T-cell (primary cell): ENCODE measurements at places on chromosomes 6 and 20.

DNA sequence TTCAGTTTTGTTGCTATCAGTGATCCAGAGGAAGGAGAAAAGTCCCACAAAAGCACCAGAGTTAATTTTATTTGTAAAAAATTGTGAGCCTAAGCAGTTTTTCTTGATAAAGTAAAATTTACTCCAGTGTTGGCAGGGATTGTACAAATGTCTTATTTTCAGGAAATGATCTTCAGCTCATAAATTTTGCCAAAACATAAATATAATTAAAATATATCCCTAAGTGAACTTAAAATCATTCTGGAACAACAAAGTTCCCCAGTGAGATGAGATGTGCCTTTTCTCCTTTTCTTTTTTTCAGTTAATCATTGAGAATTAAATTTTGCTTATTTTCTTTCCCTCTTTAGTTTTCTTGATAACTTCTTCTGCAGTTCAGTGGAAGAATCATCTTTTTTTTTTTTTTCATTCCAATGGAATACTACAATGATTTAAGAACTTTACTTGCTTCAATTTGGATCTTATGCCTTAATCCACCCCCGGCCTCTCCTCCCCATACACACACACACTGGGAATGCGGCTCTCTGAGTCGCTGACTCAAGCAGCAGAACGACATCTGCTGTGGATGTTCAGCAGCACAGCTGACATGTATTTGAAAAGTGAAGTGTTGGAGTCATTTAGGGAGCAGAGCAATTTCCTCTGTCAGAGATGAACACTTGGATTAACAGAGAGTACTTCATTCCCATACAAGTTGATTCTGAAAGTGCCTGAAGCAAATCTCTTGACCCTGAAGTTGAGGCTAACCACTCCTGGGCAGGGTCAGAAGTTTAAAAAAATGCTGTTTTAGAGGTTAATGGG, 27.7 kb upstream of the LAMA4 start:
- H3K27me3 ChIP-seq = peaks cover 13% of the 10 kb centered on the region
- peaks cover 9% of the 10 kb centered on the region for H3K4me1 ChIP-seq
- DNase-seq = no peak
- H3K4me3 ChIP-seq = no peak overlapping the region

DNA sequence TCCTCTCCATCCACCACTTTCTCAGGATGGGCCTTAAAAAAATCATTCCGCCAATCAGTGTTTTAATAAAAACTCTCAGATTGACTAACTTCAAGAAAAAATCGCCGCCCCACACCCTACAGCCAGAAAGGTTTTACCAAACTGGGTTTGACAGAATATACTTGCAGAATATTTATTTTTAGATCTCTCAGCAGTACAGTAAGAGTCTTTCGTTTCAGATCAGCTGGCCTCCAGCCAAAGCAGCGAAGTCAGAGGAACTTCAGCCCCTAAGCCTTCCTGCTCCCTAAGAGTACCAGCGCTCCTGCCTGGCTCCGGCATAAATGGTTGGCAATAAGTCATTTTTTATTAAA, 24.7 kb downstream of the TBC1D7 start:
- H3K36me3 ChIP-seq = peaks cover 54% of the 10 kb centered on the region
- H3K27ac ChIP-seq = no peak overlapping the region
- H3K4me1 ChIP-seq = peaks cover 17% of the 10 kb centered on the region
- H3K27me3 ChIP-seq = no peaks in the 10 kb centered on the region
- no peak for DNase-seq

DNA sequence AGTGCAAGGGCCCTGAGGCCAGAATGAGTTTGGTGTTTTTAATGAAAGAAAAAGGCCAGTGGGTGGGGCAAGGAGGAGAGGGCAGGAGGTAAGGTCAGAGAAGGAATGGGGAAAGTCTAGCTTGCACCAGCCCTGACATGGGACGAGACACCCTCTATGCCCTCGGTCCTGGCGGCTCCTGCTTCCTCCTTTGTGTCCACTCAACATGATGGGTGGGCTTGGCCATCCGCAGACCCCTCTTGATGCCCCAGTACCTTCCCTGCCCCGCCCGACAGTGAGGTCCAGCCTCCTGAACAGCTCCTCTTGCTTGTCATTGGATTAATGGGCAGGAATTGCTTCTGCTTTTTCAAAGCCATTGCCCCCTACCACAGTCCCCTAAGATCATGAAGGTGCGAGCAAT, 33.6 kb upstream of the ANGPT4 start:
- no peaks in the 10 kb centered on the region for H3K36me3 ChIP-seq
- no peaks in the 10 kb centered on the region for H3K27me3 ChIP-seq
- no peaks in the 10 kb centered on the region for H3K4me1 ChIP-seq
- no peak for DNase-seq
- H3K27ac ChIP-seq = no peak overlapping the region

DNA sequence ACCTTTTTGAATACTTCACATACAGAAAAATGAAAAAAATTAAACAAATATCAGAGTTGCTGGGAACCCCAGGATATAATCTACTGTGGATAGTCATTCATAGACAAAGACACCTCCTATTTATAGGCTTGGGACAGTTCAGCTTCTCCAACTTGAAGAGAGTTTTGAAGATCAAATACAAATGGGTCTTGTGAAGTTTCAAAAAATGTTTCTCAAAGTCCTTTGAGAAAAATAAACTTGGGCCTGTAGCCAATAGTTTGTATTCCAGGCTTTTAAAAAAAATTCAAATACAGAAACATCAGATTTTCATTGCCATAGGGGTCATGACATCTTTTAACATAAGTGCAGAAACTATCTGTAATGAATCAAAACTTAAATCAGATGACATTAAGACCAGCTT, 334.8 kb downstream of the LAMA2 start:
- no peaks in the 10 kb centered on the region for H3K36me3 ChIP-seq
- H3K27ac ChIP-seq = no peak overlapping the region
- H3K4me3 ChIP-seq = no peak overlapping the region
- no peak for DNase-seq
- H3K4me1 ChIP-seq = no peaks in the 10 kb centered on the region
